A549 treated with Hydrocortisone at 1 μM for 4 hours (cell line): ENCODE measurements at places on chromosomes 2 and 18. TPM values are rescaled to one million over a fixed set of nuclear protein-coding genes. Genes with fewer than 3 reads are reported as not detected.

FBLN7 gene
- 0.44 to 0.66 TPM (median 0.56 TPM) in 5 replicates for total RNA-seq

PIAS2 gene
- 7.3 to 9.6 TPM (median 8.6 TPM) in 5 replicates for total RNA-seq

DIPK1C gene
- total RNA-seq, result not detected in 5 replicates

C2orf66 gene
- 0.06 to 0.07 TPM in 2 of 5 replicates, not detected in the others for total RNA-seq

PLGLB2 gene
- 0.13 to 0.32 TPM (median 0.16 TPM) in 5 replicates for total RNA-seq

CABLES1 gene
- total RNA-seq, result 14.3 to 17.6 TPM (median 15.3 TPM) in 5 replicates

RBM45 gene
- 10.3 to 14.2 TPM (median 12.2 TPM) in 5 replicates for total RNA-seq

NAT8 gene
- total RNA-seq, result not detected in 5 replicates

TTC32 gene
- total RNA-seq, result 10.7 to 13.5 TPM (median 12.2 TPM) in 5 replicates

ALLC gene
- total RNA-seq, result 0.07 TPM in 1 of 5 replicates, not detected in the others

DLGAP1 gene
- 0.02 to 0.12 TPM (median 0.07 TPM) in 3 of 5 replicates, not detected in the others for total RNA-seq

CRIM1 gene
- 116 to 177 TPM (median 160 TPM) in 5 replicates for total RNA-seq

DPP4 gene
- 0.61 to 1.2 TPM (median 0.76 TPM) in 5 replicates for total RNA-seq

TMEM178A gene
- total RNA-seq, result 0.08 to 0.25 TPM (median 0.12 TPM) in 5 replicates

LRATD1 gene
- total RNA-seq, result 0.05 to 0.10 TPM (median 0.10 TPM) in 5 replicates

ARHGAP25 gene
- 0.18 to 0.39 TPM (median 0.26 TPM) in 5 replicates for total RNA-seq

STK36 gene
- total RNA-seq, result 9.9 to 11.7 TPM (median 11.5 TPM) in 5 replicates

PKDCC gene
- 18.8 to 24.3 TPM (median 23.7 TPM) in 5 replicates for total RNA-seq

RAB17 gene
- 0.25 to 0.85 TPM (median 0.41 TPM) in 5 replicates for total RNA-seq

SLC4A5 gene
- total RNA-seq, result 0.31 to 0.47 TPM (median 0.42 TPM) in 5 replicates

MAP3K20 gene
- total RNA-seq, result 23.5 to 38.7 TPM (median 28.0 TPM) in 5 replicates

CIDEA gene
- total RNA-seq, result not detected in 5 replicates

RAB6C gene
- total RNA-seq, result not detected in 5 replicates

KIAA1328 gene
- 1.5 to 2.2 TPM (median 1.6 TPM) in 5 replicates for total RNA-seq

RIT2 gene
- not detected in 5 replicates for total RNA-seq

CPLX4 gene
- total RNA-seq, result not detected in 5 replicates

LIMS3 gene
- not detected in 5 replicates for total RNA-seq
